GM03348 (cell line): ENCODE measurements at places on chromosomes 13 and 19.

DNA sequence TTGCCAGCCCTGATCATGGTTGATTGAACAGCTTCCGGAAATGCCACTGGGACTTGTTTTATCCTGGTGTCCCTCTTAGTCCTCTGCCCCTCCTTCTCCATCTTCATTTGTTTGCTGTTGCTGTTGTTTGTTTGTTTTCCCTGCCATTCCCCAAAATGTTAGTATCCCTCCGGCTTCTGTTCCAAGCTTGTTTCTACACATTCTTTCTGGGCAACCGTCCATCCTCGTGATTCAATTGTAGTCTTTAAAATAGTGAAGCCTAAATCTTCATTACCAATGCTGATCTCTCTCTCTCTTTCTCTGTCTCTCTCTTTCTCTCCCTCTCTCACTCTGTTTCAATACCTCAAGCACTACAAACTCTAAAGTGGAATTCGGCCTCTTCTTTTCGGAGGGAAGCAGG lies 649.3 kb upstream of the ARGLU1 start:
- no peak for DNase-seq

- peak; percentile 7 for DNase-seq
These were observed 1.6 kb downstream of the DIAPH3 start for GRCh38 chr13:60162096-60162495.

DNA sequence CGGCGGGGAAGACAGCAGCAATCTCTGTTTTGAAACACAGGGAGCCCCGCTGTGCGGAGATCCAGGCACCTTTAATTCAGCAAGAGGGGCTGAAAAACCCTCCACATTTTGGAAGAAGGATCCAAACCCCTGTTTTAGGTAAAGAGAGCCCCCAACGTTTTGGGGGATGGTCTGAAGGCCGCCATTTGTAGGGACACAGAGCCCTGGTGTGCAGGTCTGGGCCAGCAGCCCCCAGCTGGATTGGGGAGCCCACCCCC lies 3.5 kb upstream of the HOOK2 start:
- no peak for DNase-seq

DNA sequence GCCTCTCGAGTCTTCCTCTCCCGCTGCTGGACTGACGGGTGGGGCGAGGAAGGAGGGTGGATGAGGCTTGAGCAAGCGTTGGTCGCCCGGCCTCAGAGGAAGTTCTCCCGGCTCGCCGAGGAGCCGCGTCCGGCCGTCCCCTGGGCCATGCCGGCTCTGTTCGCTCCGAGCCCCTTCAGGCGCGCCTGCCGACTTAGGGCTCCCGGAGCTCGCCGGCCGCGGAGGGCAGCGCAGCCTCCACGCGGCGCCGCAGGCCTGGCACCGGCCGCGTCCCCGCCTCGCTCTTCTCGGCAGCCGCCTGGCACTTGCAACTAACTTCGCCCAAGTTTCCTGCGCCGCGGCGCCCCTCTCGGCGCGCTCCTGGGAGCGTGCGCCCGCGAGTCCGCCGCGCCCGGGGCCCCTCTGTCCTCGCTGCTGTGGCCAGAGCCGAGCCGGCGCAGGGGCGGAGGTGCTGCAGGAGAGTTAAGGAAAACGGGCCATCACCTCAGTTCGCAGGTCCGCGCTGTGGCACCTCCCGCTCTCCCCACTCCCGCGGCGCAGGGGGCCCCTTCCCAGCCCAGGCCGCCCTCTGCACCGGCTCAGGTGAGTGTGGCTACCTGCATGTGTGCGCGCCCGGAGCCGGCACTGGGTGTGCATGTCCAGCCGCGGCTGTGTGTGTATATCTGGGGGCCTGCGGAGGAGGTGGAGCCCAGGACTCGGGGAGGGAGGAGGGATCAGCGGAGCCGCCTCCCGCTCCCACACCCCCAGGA lies 641 bp upstream of the SOX21 start:
- peak; percentile 79 for DNase-seq

DNA sequence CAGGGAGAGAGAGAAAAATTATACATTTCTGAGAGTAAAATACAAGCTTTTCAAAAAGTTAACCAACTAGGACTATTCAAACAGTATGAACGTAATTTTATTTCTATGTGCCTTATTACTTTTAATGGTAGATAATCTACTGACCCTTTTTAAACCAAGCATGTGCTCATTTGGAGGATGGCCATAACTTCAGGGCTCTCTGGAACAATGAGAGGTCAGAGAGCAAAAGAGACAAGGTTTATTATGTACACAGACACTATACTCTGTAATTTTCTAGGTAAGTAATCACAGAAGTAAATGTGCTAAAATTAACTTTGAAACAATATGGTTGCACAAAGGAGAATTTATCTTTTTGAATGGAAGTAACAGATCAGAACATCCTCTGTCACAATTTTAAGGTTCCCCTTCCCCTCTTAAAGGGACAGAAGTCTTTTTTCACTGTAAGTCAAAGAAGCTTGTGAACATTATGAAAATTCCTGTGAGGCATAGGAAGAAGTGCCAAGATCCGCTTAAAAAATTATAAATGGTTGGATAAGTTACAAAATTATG lies 1.0 kb downstream of the POSTN start:
- peak; percentile 5 for DNase-seq

- no peak for DNase-seq
These were observed 35.1 kb downstream of the DNMT1 start for GRCh38 chr19:10159610-10160009.

- no peak for DNase-seq
These were observed 8.8 kb upstream of the GNG7 start for GRCh38 chr19:2711172-2711874.

DNA sequence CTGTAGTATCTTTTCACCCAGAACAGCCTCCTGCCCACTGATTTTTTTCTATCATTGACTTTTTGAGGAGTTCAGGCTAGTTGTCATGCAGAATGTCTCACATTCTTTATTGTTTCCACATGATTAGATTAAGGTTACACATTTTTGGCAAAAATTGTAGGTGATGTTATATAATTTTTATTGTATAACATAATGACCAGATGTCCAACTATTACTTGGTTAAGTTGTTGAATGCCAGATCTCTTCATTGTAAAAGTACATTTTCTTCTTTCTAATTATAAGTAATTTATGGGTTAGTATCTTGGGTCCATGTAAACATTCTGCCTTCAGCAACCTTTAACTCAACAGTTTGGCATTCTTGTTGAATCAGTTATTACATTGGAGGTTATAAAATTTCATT lies 138.4 kb downstream of the POSTN start:
- peak; percentile 29 for DNase-seq

DNA sequence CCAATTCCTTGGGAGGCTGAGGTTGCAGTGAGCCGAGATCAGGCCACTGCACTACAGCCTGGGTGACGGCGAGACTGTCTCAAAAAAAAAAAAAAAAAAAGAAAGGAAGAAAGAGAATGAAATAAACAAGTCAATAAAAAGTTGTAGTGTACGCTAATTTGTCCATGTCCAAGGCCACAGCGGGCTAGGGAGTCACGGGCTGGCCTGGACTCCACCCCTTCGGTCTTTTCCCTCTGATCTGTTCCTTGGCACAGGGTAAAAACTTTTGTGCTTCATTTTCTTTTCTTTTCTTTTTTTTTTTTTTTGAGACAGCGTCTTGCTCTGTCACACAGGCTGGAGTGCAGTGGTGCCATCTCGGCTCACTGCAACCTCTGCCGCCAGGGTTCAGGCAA lies 19.4 kb upstream of the MKNK2 start:
- DNase-seq, result no peak
